ENCODE measurements at places on chromosomes 7 and 10.

GRCh38 chr10:19946791-19947190 lies 130.6 kb downstream of the PLXDC2 start:
- DNase-seq = no peak

GRCh38 chr7:113561446-113561845 lies 357.4 kb downstream of the PPP1R3A start:
- DNase-seq = no peak

- DNase-seq = no peak
Measured at GRCh38 chr10:129285459-129285858, 181.6 kb upstream of the MGMT start.

DNA sequence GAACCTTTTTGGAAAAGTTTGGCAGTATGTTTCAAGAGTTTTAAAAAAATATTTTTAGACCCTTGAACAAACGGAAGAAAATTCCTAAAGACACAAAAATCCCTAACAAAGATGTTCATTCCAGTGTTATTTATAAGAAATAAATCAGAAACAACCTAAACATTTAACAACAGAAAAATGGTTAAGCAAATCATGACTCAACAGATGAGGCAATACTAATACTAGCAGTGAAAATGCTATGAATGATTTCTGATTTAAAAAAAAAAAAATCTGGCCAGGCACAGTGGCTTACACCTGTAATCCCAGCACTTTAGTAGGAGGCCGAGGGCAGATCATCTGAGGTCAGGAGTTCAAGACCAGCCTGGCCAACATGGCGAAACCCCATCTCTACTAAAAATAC lies 61.0 kb downstream of the ARHGAP12 start:
- DNase-seq = no peak

DNA sequence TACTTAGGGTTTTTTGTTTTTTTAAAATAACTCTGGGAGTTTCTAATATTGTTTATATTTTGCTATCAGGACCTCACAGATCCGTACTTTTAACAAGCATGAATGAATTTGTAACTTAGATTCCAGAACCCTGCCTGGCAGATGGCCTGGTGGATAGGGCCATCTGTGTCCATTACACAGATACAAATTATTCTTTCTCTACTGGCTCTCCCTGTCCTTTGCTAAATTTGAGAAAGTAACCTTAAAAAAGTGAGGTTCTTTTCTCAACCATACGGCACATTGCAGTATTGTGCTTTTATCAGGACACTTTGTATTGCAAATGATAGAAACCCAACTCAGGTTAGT lies 26.6 kb downstream of the LCOR start:
- no peak for DNase-seq

- DNase-seq = no peak
Measured at GRCh38 chr7:37674531-37674930, 9.0 kb upstream of the GPR141 start.

DNA sequence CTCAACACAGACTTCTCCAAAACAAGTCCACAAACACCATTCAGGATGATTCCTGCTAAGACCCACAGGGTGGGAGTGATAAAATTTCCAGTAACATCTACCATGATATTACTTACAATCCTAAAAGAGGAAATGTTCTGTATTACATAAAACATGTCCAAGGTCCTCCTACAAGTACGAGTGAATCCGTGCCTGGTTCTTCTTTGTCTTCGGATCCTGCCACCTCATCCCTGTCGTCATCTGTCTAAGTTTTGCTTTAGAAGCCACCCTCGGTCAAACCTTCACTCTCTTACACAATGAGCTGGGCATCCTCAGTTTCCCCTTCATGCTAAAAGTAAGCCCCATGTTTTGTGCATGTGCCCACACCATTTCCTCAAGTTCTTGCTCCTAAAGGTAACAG lies 279.0 kb downstream of the KCNMA1 start:
- no peak for DNase-seq

DNA sequence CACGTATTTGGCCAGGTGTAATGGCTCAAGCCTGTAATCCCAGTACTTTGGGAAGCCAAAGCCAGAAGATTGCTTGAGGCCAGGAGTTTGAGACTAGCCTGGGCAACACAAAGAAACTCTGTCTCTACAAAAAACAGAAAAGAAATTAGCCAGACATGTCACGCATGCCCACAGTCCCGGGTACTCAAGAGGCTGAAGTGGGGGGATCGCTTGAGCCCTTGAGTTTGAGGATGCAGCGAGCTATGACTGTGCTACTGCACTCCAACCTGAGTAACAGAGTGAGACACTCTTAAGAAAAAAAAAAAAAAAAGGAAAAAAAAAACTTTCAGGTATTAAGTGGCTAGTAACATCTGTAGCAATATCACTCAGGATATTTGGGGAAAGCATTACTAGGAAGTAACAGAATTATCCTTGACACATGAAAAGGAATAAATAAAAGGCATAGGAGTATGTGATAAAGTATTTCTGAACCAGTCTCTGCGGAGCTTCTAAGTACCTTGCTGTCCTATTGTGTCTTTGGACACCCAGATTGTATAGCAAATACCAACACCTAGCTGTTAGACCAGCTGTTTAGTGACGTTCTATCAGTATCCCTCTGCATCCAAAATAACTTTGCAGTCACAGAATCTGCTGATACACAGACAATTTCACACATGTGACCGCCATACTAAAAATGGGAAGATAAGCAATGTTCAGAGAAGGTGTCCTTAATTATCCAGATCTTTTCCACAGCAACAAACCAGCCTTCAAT lies 74.4 kb downstream of the CYTH3 start:
- no peak for DNase-seq

DNA sequence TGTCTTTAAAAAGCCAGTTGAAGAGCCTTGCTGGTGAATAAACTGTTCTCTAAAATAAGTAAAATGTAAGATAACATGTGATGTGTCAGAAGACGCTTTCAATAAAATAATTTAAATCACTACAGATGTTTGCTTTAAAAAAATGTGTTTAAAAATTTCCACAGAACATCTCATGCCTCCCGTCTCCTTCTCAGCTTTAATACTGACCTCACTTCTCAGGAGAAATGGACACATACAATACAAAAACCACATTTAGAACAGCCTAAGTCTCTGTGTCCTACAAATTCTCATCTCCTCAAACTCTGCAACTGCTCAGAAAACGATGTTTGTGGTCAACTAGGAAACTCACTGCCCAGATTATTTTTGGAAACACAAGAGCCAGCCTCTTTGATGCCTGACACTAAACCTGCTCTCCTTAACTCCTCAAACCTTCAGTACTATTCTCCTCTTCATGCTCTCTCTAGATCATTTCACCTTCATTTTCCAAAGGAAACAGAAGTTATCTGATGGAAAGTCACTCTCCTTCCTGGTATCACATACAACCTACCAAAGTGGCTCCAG lies 120.3 kb downstream of the ZNF438 start:
- DNase-seq = no peak

GRCh38 chr7:54563329-54563916 lies 21.2 kb downstream of the VSTM2A start:
- DNase-seq = no peak

GRCh38 chr10:48289501-48290238 lies 15.2 kb upstream of the FRMPD2 start:
- DNase-seq = no peak

DNA sequence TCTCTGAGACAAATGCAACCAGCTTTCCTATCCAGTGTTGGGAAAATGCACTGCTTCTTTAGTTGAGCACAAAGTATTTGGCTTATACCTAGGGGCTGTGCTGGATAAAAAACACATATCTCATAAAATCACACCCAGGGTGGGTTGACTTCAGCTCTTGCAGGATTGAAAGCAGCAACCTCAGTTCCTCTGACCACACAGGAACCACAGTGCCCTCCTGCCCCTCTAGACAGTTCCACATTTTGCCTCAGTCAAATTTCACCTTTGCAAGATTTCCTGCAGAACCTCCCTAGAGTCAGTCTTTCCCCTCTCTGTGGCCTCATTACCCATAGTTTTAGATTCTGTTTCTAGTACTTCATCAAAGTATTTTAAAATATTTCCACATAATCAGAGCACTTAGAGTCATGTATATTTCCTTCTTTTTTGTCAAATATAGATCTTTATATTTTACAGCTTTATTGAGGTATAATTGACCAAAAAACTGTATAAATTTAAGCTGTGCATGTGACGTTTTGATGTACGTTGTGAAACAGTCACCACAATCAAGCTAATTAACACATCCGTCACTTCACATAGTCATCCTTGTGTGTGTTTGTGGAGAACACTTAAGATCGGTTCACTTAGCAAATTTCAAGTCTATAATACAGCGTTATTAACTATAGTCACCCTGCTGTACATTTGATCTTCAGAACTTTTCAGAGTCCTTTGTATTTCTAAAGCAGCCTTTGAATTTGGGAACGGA lies 37.0 kb upstream of the EGR2 start:
- DNase-seq = no peak

GRCh38 chr7:93921607-93922566 lies at the start of gene GNG11:
GNG11 (plus strand) TSS chr7:93921735; CDS start chr7:93922138, 403 bp downstream.
- DNase-seq = no peak

DNA sequence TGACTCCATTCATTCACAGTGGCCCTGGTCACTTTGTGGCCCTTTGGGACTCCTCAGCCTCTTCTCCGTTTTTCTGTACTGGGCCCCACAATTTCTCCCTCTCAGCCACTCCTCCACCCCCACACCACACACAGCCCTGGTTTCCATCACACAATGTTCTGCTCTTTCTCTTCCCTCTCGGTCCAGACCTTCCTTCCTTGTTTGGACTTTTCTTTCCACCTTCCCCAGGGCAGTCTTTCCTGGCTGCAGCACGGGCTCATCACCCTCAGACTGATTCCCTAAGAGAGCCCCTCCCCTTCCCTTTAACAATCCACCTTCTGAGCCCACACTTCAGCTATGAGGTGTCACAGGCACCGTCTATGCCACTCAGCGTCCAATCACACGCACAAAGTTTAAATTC lies 25.7 kb downstream of the CPXM2 start:
- DNase-seq = no peak

- no peak for DNase-seq
Measured at GRCh38 chr10:110651044-110651958, 7.2 kb downstream of the RBM20 start.

DNA sequence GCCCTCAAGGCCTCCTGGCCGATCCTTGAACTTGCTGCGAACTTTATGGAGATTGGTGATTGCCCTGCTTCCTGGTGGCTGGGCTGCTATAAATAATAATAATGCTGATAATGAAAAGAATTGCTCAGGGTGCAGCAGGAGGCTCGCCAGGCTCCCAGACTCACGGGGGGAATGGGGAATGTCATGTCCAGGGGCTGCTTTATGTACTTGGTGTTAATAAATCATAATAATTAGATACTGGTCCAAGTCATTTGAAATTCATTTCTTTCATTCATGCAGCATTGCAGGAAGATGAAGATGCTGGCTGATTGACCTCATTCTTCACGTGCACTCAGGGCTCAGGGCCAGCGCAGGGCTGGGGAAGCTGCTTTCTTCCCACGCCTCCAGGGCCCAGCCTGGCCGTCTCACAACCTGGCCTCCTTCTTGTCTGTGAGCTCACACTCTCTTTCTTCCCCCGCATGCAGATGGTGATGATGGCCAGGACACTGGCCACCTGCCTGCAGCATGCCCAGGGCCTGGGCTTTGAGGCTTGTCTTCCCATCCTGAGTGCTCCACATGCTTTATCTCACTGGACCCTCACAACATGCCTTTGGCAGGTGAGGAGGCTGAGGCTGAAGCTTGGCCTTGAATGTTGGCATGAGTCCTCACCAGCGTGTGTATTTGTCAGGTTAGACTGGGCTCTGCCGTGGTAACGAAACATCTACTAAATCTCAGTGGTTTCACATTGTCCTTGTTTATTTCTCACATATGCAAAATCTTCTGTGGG lies 138.4 kb upstream of the TNS3 start:
- no peak for DNase-seq

DNA sequence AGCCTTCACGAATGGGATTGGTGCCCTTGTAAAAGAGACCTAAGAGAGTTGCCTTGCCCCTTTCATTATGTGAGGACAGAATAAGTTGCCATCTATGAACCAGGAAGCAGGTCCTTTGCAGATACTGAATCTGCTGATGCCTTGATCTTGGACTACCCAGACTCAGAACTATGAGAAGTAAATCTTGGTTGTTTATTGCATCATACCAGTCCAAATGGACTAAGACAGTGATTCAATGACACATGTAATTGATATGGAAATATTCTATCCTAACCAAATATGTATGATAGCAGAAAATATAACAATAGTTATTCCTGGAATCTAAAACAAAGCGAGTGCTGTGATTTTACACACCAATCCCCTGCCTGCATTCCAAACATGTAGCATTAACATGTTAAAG lies 17.0 kb upstream of the LYZL1 start:
- no peak for DNase-seq

DNA sequence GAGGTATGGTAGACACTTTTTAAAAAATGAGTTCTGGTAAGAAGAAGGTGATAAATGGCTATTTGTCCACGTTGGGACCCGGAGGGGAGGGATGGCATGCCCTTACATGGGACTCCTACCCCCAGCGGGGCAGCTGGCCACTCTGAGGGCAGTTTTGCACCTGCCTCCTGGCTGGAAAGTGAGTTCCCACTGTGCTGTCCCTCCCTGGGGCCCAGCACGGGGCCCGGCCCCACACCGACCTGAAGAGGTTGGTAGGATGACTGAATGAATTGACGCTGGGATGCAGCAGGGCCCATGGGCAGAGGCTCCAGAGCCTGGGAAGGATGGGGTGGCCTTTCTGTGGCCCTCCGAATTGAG lies 601 bp upstream of the AEBP1 start:
- DNase-seq = no peak

- no peak for DNase-seq
Measured at GRCh38 chr10:51952056-51952455, 252.7 kb upstream of the CSTF2T start.

DNA sequence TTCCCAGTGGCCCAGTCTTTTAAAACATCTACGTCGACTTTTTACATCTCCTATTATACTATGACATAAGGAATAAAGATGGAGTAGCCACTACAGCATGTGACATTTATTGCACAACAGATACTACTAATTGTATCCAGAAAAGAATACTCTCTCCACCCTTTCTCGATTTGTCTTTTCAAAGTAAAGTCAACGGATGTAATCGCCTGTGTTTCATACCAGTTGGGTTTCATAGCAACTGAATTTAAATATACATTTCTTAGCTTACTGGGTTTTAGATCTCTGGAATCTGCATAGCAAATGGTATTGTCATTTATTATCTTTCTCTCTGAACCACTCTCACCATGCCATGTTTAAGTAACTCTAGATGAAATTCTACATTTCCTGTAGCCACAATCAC lies 86.4 kb upstream of the TRIL start:
- DNase-seq = no peak

- no peak for DNase-seq
Measured at GRCh38 chr10:129770286-129770685, 193.8 kb downstream of the EBF3 start.

GRCh38 chr10:47225219-47225927 lies 74.6 kb upstream of the GDF10 start:
- no peak for DNase-seq

DNA sequence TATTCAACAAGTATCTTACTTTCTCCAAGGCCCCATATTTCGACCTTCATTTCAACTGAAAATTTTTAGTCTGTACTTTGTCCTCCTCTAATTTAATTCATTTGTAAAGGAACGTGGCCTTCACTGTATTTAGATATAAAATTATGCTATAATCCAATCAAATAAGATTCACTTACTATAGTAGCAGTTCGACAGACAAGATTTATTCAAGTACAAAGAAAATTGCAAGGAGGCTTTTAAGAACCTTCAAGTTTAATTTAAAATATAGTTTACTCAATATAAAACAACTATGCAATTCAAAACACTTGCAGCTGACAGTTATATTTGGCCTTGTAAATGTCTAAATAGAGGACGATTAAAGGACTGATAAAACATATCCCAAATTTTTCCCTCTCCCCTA lies 85.6 kb downstream of the RAPGEF5 start:
- DNase-seq = no peak
